Activated CD4-positive, alpha-beta memory T cell treated with anti-CD3 and anti-CD28 coated beads, Interleukin-2, amount 10 ng/mL, durations not matched to agents 7 days and 5 days (primary cell): ENCODE measurements at places on chromosomes 11 and 22. TPM values are rescaled to one million over a fixed set of nuclear protein-coding genes. Genes with fewer than 3 reads are reported as not detected.

DNA sequence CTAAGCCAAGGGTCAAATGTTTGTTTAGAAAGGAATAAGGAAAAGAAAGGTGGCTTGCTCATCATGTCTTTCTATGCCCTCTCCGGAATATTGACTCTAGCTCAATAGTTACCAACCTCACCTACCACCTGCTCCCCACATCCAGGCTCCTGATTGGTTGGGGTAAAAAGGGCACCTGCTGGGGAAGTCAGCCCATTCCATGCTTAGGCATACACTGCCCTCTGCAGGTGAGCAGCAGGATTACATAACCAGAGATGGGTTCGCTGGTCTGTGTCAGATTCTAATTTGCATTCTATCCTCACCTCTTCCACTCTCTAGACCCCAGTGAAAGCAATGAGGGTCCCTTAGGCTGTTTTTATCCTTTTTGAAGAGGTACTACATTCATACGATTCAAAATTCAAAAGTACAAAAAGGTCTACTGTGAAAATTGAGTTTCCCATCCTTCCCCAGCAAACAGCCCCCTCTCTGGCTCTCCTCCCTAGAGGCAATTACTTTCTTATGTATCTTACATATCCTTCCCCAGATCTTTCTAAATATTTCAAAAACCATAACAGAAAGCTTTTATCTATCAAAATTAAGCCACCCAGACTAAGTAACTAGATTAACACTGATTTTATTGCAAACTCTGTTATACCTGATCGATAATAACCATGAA is 98.0 kb upstream of the ASPHD2 start:
- no peaks in the 10 kb centered on the region for H3K36me3 ChIP-seq
- peaks cover 9% of the 10 kb centered on the region for H3K27me3 ChIP-seq
- H3K4me1 ChIP-seq: no peaks in the 10 kb centered on the region
- no peak overlapping the region for H3K4me3 ChIP-seq

GRCh38 chr22:32761251-32761903 is 40.1 kb upstream of the TIMP3 start:
- peaks cover 17% of the 10 kb centered on the region for H3K27me3 ChIP-seq
- no peak overlapping the region for H3K27ac ChIP-seq
- no peaks in the 10 kb centered on the region for H3K36me3 ChIP-seq
- DNase-seq: no peak
- H3K4me3 ChIP-seq: no peak overlapping the region

Gene FOLH1
- not detected for total RNA-seq

Gene MPZL3
- total RNA-seq: 34.9 TPM

DNA sequence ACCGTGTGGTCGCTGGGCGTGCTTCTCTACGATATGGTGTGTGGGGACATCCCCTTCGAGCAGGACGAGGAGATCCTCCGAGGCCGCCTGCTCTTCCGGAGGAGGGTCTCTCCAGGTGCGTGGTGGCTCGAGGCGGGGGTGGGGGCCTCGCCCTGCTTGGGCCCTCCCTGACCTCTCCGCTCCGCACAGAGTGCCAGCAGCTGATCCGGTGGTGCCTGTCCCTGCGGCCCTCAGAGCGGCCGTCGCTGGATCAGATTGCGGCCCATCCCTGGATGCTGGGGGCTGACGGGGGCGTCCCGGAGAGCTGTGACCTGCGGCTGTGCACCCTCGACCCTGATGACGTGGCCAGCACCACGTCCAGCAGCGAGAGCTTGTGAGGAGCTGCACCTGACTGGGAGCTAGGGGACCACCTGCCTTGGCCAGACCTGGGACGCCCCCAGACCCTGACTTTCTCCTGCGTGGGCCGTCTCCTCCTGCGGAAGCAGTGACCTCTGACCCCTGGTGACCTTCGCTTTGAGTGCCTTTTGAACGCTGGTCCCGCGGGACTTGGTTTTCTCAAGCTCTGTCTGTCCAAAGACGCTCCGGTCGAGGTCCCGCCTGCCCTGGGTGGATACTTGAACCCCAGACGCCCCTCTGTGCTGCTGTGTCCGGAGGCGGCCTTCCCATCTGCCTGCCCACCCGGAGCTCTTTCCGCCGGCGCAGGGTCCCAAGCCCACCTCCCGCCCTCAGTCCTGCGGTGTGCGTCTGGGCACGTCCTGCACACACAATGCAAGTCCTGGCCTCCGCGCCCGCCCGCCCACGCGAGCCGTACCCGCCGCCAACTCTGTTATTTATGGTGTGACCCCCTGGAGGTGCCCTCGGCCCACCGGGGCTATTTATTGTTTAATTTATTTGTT is 2.4 kb downstream of the PIM3 start:
- H3K4me3 ChIP-seq: peak overlapping the region; percentile 75
- no peaks in the 10 kb centered on the region for H3K27me3 ChIP-seq
- DNase-seq: peak; percentile 17
- H3K36me3 ChIP-seq: peaks cover 33% of the 10 kb centered on the region
- H3K27ac ChIP-seq: peak overlapping the region; percentile 77

GRCh38 chr22:30889268-30889995 is 79.1 kb downstream of the MORC2 start:
- no peaks in the 10 kb centered on the region for H3K36me3 ChIP-seq
- peaks cover 11% of the 10 kb centered on the region for H3K4me1 ChIP-seq
- no peak overlapping the region for H3K27ac ChIP-seq
- H3K27me3 ChIP-seq: no peaks in the 10 kb centered on the region
- H3K4me3 ChIP-seq: no peak overlapping the region

GRCh38 chr11:15157606-15158137 is 42.9 kb downstream of the INSC start:
- H3K4me3 ChIP-seq: no peak overlapping the region
- no peak for DNase-seq
- H3K4me1 ChIP-seq: no peaks in the 10 kb centered on the region

DNA sequence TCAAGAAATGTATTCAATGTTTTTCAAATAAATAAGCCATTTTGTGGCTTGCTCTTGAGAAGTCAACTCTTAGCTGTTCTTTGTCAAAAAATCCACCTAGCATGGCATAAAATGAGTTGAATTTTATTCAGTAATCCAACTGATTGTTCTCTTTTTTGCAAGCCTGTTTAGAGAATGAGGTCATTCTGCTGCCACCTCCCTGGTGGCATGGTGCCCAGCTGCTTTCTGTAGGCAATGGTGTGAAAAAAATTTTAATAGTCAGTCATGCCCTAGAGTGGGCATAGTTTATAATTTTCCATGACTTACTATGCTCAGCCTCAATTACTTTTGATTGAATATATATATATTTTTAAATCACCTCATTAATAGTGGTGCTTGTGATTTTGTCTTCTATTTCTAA is 177.2 kb downstream of the INSC start:
- H3K27ac ChIP-seq: no peak overlapping the region
- H3K4me3 ChIP-seq: no peak overlapping the region
- no peaks in the 10 kb centered on the region for H3K4me1 ChIP-seq
- no peaks in the 10 kb centered on the region for H3K27me3 ChIP-seq

Gene TRIM3
- 7.9 TPM for total RNA-seq

GRCh38 chr11:102154806-102155205 is 44.6 kb downstream of the YAP1 start:
- no peak for DNase-seq
- H3K36me3 ChIP-seq: no peaks in the 10 kb centered on the region
- no peaks in the 10 kb centered on the region for H3K4me1 ChIP-seq

DNA sequence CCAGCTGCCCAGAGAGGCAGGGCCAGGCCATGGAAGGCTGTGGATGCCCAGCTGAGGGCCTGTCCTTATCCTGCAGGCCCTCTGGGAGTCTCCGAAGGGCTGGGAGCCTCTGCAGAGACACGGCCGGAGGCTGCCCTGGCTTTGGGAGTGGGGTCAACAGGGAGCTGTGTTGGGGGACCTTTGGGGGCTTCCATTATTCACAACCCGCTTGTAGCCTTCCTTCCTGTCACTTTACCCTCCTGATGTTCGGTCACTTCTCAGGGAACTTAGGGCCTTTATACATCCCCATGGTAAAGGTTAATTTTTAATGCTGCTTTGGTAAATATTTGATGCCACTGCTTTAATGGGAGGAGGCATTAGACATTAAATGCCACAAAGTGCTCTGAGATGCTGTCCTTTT is 44.9 kb downstream of the SHISAL1 start:
- no peak for DNase-seq
- H3K4me3 ChIP-seq: no peak overlapping the region
- H3K36me3 ChIP-seq: no peaks in the 10 kb centered on the region
- no peaks in the 10 kb centered on the region for H3K27me3 ChIP-seq
- no peaks in the 10 kb centered on the region for H3K4me1 ChIP-seq
- H3K27ac ChIP-seq: no peak overlapping the region

Gene CTSW
- 80.5 TPM for total RNA-seq

Gene DKK3
- total RNA-seq: not detected

GRCh38 chr11:41457216-41458014 is 2.0 kb downstream of the LRRC4C start:
- no peak overlapping the region for H3K27ac ChIP-seq
- no peaks in the 10 kb centered on the region for H3K4me1 ChIP-seq
- H3K4me3 ChIP-seq: no peak overlapping the region

GRCh38 chr11:14636119-14636518 is 7.5 kb upstream of the PDE3B start:
- H3K27me3 ChIP-seq: no peaks in the 10 kb centered on the region
- H3K27ac ChIP-seq: peak overlapping the region; percentile 42
- H3K4me3 ChIP-seq: no peak overlapping the region

Gene GRIK4
- total RNA-seq: not detected

DNA sequence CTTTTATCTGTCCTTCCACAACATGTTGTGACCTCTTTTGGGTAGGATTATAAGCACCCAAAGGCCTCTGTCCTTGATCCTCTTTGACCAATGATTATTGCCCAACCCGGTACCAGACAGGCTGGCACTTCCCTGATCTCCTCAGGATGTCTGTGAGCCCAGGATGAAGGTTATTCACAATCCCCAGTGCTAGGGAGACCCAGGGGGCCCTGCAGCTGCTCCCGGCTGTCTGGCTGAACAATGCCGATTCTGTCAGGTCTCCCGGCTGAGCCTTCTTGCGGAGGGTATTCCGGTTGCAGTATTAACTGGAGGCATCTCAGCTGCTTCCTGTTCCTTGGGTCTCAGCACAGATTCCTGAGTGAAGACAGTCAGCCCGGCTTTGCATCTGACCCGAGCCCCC is 71.2 kb upstream of the CDON start:
- H3K4me3 ChIP-seq: no peak overlapping the region
- no peaks in the 10 kb centered on the region for H3K36me3 ChIP-seq
- H3K27me3 ChIP-seq: peaks cover 12% of the 10 kb centered on the region
- no peak for DNase-seq

DNA sequence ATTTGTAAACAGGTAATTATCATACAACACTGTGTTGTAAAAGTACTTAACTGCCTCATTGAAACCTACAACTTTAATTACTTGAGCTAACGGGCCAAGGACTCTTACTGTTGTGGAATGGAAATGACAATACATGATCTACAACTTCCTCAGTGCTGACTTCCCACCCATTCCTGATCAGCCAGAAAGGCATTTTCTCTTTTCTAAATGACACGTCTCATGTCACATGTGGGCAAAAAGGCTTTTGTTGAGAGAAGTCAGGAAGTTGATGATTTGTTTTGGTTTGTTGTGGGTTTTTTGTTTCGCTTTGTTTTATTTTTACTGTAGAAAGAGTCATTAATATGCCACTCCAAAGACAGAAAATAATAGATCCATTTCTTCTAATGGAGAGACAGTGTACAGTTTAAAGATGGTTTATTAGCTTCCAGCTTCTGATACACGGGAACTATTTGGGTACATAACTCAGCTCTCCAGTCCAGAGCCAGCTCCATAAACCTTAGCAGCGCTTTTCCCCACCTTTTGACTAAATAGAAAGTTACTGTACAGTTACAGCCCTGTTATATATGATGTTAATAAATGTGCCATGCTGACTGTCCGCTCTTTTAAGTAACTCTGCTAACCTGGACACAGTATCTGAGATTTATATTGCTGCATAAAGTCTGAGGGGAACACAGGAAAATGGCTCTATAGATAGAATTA is 509.4 kb upstream of the API5 start:
- no peaks in the 10 kb centered on the region for H3K27me3 ChIP-seq
- no peak overlapping the region for H3K27ac ChIP-seq
- no peaks in the 10 kb centered on the region for H3K4me1 ChIP-seq

Gene MUC6
- not detected for total RNA-seq

GRCh38 chr11:119800619-119801018 is 71.6 kb upstream of the NECTIN1 start:
- H3K36me3 ChIP-seq: no peaks in the 10 kb centered on the region
- DNase-seq: no peak
- H3K4me3 ChIP-seq: no peak overlapping the region
- no peaks in the 10 kb centered on the region for H3K4me1 ChIP-seq
- no peak overlapping the region for H3K27ac ChIP-seq

- peak; percentile 37 for DNase-seq
- no peaks in the 10 kb centered on the region for H3K36me3 ChIP-seq
- no peak overlapping the region for H3K4me3 ChIP-seq
- no peaks in the 10 kb centered on the region for H3K4me1 ChIP-seq
- peaks cover 1% of the 10 kb centered on the region for H3K27me3 ChIP-seq
These were observed 16.3 kb downstream of the OR2AG2 start for GRCh38 chr11:6755303-6755952.

DNA sequence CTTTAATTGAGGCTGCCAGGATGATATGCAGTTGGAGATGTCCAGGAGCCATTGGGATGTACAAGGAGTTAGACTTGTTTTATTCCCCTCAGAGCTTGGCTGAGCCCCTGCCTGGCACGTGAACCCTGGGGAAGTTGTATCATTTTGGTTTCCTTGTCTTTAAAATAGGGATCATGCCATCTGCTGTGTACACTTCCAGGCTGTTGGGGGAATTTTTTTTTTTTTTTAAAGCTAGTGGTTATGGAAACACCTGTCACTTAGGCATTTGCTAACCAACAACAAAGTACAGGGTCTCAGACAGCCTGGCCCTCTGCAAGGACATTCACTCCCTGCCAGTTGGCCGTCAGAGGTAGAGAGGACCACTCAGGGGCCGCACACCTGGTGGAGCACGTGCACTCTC is 8.5 kb upstream of the RAB1B start:
- no peak overlapping the region for H3K27ac ChIP-seq
- no peak for DNase-seq
- H3K4me3 ChIP-seq: no peak overlapping the region

- DNase-seq: no peak
- no peaks in the 10 kb centered on the region for H3K4me1 ChIP-seq
- no peak overlapping the region for H3K27ac ChIP-seq
- no peak overlapping the region for H3K4me3 ChIP-seq
These were observed 28.6 kb upstream of the MUC5AC start for GRCh38 chr11:1129143-1129610.

- peak overlapping the region; percentile 95 for H3K27ac ChIP-seq
- peaks cover 14% of the 10 kb centered on the region for H3K36me3 ChIP-seq
- peak; percentile 30 for DNase-seq
- peaks cover 39% of the 10 kb centered on the region for H3K4me1 ChIP-seq
- peak overlapping the region; percentile 92 for H3K4me3 ChIP-seq
- H3K27me3 ChIP-seq: no peaks in the 10 kb centered on the region
These were observed 737 bp downstream of the BCL2L13 start for GRCh38 chr22:17639247-17639741.

Gene CECR2
- total RNA-seq: not detected

- H3K36me3 ChIP-seq: peaks cover 78% of the 10 kb centered on the region
- peaks cover 73% of the 10 kb centered on the region for H3K4me1 ChIP-seq
- peak overlapping the region; percentile 90 for H3K4me3 ChIP-seq
- DNase-seq: peak; percentile 81
- peak overlapping the region; percentile 100 for H3K27ac ChIP-seq
These were observed 14.1 kb downstream of the MIAT start for GRCh38 chr22:26671317-26672059.

DNA sequence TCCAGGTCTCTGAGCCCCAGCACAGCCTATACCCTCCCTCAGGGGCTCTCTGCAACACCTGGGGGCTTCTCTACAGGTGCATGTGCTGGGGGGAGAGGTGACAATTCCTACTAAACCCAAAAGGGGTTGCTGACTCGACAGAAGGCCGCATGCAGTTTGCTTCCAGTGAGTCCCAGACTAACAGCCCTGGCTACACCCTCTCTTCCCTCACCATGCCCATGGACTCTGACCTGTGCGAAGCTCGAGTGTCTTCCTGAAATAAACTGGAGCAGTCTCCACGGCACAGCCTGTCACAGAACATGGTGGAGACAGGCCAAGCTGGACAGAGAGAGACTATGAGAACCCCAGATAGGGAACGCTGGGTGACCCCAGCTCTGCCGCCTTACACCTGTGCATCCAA is 16.6 kb downstream of the PLEKHA7 start:
- H3K4me3 ChIP-seq: no peak overlapping the region
- no peak for DNase-seq
